ENCODE measurements at places on chromosomes 6 and 20.

DNA sequence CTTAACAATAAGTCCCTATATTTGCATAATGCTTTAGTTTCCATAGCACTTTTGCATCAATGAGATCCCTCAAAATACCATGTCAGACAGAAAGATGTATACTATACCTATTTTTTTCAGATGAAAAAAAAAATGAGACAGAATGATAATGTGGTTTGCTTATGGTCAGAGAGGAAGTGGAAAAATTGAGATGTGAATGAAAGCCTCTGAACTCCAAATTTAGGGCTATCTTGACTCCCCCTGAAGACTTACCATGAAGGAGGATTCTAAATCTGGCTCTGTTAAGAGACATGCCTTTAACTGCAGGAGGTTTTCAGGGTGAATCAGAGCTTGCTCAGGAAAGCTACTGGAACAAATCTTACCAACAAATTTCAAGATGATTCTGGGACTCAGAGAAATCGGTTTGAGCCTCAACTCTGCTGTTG lies 176.2 kb downstream of the ISM1 start:
- no peaks in the 10 kb centered on the region for H3K4me1 ChIP-seq
- no peak for DNase-seq
- no peak overlapping the region for H3K27ac ChIP-seq
- no peaks in the 10 kb centered on the region for H3K27me3 ChIP-seq
- H3K4me3 ChIP-seq: no peak overlapping the region

- H3K36me3 ChIP-seq: no peaks in the 10 kb centered on the region
- no peak for DNase-seq
- H3K27me3 ChIP-seq: no peaks in the 10 kb centered on the region
- H3K4me3 ChIP-seq: no peak overlapping the region
Observed at GRCh38 chr6:3625149-3625979, 126.1 kb downstream of the PXDC1 start.

DNA sequence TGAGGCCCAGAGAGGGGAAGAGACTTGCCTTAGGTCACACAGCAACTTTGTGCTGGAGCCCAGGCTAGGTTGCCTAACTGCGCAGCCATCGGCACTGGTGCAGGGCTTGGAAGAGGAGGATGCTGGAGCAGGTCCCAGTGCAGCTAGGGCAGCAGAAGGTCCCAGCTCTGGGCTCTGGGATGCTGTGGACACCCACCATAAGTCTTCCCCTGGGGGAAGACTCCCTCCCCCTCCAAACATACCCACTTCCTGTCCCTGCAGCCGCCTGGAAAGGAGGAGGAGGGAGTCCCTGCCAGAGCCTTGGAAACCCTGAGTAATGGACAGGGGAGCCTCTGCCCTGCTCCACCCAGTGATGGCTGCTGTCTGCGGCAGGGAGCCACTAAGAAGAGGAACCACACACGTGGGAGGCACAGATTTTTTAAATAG lies 93.6 kb downstream of the NCR2 start:
- no peak for DNase-seq
- no peaks in the 10 kb centered on the region for H3K36me3 ChIP-seq
- no peak overlapping the region for H3K27ac ChIP-seq
- H3K4me1 ChIP-seq: peaks cover 6% of the 10 kb centered on the region
- no peaks in the 10 kb centered on the region for H3K27me3 ChIP-seq

- no peak for DNase-seq
- no peak overlapping the region for H3K27ac ChIP-seq
- H3K27me3 ChIP-seq: no peaks in the 10 kb centered on the region
- H3K36me3 ChIP-seq: no peaks in the 10 kb centered on the region
Observed at GRCh38 chr6:150607329-150607650, 7.6 kb downstream of the PLEKHG1 start.

GRCh38 chr20:58711266-58712051 lies 18.9 kb downstream of the NPEPL1 start:
- H3K27me3 ChIP-seq: no peaks in the 10 kb centered on the region
- H3K36me3 ChIP-seq: peaks cover 4% of the 10 kb centered on the region
- DNase-seq: peak; percentile 33
- H3K4me1 ChIP-seq: no peaks in the 10 kb centered on the region
- no peak overlapping the region for H3K4me3 ChIP-seq
- no peak overlapping the region for H3K27ac ChIP-seq

- H3K4me1 ChIP-seq: no peaks in the 10 kb centered on the region
- no peak overlapping the region for H3K4me3 ChIP-seq
- DNase-seq: no peak
Observed at GRCh38 chr6:130138909-130139242, 83.9 kb downstream of the SAMD3 start.

DNA sequence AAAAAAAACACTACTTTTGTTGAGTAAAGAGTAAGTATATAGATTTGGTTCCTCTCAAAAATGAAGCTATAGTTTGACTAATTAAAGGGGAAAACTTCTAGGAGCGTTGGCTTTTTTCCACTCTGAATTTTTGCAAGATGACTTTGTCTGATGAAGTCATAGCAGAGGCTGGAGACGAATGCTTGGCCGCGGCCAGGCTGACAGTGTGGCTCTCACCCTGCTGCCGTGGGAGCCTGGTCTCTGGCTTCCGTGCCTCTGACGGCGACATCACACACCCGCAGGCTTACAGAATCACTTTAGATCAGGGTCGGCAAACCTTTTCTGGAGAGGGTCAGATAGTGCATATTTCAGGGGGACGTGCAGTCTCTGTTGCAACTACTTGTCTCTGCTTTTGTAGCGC lies 145.0 kb downstream of the PHACTR3 start:
- no peak overlapping the region for H3K27ac ChIP-seq
- no peak for DNase-seq
- H3K4me1 ChIP-seq: no peaks in the 10 kb centered on the region

DNA sequence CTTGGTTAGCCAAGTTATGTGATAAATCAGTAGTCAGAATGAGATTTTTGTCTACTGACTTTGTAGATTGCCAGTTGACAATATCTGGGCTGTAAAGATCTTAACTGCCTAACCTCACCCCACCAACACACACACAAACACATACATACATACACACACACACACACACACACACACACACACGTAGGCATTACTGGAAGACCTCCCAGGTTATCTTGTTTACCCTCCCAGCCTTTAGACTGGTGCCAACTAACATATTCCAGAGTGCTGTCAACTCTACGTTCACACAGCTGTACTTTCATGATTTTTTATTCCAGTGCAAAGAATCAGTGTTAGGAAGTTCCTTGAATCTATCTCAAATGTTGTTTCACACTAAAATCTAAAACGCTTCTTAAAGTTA lies 38.9 kb downstream of the BMP5 start:
- H3K4me3 ChIP-seq: no peak overlapping the region
- H3K4me1 ChIP-seq: no peaks in the 10 kb centered on the region
- H3K36me3 ChIP-seq: no peaks in the 10 kb centered on the region
- H3K27me3 ChIP-seq: no peaks in the 10 kb centered on the region

GRCh38 chr6:370555-370954 lies 21.0 kb upstream of the IRF4 start:
- no peaks in the 10 kb centered on the region for H3K4me1 ChIP-seq
- no peak overlapping the region for H3K27ac ChIP-seq
- H3K36me3 ChIP-seq: no peaks in the 10 kb centered on the region

GRCh38 chr6:156107624-156108101 lies 652.0 kb upstream of the NOX3 start:
- no peaks in the 10 kb centered on the region for H3K27me3 ChIP-seq
- no peaks in the 10 kb centered on the region for H3K36me3 ChIP-seq
- no peak overlapping the region for H3K27ac ChIP-seq
- DNase-seq: no peak
- no peak overlapping the region for H3K4me3 ChIP-seq

DNA sequence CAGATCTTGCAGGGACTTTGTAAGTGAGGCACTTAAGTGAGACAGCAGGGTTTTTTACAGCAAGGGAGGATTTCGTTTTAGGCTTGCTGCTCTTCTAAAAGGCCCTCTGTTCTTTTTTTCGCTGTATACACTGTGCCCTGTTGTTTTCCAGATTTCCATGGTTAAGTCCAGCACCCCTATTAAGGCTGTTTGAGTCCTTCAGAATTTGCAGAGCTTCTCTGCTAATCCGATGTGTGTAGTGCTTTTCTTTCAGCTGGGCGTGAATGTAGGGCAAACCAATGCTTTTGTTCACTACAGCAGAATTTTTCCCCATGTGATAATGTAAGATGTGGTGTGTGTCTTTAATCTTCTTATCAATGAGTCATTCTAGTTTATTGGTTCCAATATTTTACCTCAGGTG lies 200.5 kb upstream of the RREB1 start:
- no peaks in the 10 kb centered on the region for H3K4me1 ChIP-seq
- no peaks in the 10 kb centered on the region for H3K27me3 ChIP-seq
- H3K4me3 ChIP-seq: no peak overlapping the region
- no peak overlapping the region for H3K27ac ChIP-seq
- H3K36me3 ChIP-seq: no peaks in the 10 kb centered on the region
- DNase-seq: no peak

DNA sequence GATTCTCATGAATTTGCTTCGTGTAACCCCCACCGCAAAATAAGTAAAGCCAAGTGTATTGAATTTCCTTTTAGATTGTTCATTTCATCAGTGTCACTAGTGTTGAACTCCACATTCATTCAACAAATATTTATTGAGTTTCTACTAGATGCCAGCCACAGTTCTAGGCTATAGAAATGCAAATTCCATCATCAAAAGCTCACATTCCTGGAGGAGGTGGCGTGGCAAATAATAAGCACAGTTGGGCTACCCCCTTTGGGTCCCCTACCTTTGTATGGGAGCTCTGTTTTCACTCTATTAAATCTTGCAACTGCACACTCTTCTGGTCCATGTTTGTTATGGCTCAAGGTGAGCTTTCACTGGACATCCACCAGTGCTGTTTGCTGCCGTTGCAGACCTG lies 12.7 kb upstream of the ME1 start:
- no peak overlapping the region for H3K4me3 ChIP-seq
- H3K4me1 ChIP-seq: no peaks in the 10 kb centered on the region
- DNase-seq: no peak
- H3K36me3 ChIP-seq: no peaks in the 10 kb centered on the region
- no peaks in the 10 kb centered on the region for H3K27me3 ChIP-seq

DNA sequence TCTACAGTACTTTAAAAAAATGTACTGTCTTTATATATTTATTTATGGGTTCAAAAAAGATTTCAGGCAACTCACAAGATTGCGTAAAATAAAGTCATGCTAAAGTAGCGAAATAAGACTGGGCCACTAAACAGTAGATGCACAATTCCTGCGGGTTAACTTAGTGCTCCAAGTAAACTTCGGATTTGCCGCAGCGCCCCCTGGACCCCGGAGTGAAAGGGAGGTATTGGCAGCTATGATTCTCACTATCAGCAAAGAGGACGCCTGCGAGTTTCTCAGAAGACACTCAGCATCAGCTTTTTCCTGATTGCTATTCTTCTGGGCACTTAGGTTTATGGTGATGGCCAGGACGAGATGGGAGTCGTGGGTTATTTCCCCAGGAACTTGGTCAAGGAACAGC lies 1.4 kb downstream of the OTOR start:
- no peaks in the 10 kb centered on the region for H3K27me3 ChIP-seq
- H3K4me3 ChIP-seq: no peak overlapping the region
- no peaks in the 10 kb centered on the region for H3K4me1 ChIP-seq
- no peak overlapping the region for H3K27ac ChIP-seq

DNA sequence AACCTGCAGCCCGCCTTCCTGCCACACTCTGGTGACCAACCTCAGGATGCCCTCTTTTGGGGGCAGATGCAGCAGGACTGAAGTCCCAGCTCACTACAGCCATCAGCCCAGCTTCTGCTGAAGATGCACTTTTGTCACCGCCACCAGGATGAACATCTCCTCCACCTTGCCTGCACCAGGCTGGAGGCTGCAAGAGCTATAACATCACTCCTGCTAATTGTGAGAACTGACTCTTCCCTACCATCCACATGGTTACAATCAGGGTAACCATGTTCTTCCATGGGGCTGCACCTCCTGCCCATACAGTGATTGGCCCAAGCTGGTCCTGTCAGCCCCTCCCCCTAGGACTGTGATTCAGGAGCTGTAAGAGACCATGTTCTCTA lies 2.0 kb upstream of the ACTL10 start:
- peaks cover 43% of the 10 kb centered on the region for H3K4me1 ChIP-seq
- no peak for DNase-seq
- no peak overlapping the region for H3K4me3 ChIP-seq
- no peaks in the 10 kb centered on the region for H3K36me3 ChIP-seq

DNA sequence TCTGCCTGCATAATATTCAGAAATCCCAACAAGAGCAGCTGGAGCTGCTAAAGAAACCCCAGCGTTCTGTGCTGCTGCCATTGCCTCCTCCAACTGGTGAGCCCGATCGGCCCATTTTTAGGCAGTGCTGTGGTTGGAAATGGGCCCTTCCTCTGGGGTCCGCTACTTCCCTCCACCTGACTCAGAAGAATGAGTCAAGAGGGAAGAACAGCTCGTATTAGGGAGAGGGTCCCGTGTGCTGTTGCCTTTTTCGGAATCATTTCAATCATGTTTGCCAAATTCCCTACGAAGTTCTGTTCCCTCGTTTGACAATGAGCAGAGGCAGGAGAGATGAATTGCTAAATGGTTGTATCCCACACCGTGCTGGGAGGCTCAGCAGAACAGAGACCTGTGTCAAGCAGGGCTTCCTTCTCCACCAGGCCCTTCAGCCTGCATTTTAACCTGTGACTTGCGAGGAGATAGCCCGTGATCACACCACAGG lies 38.4 kb downstream of the THBS2 start:
- peak overlapping the region; percentile 52 for H3K27ac ChIP-seq
- no peak overlapping the region for H3K4me3 ChIP-seq
- no peaks in the 10 kb centered on the region for H3K36me3 ChIP-seq
- no peaks in the 10 kb centered on the region for H3K27me3 ChIP-seq
- no peak for DNase-seq

GRCh38 chr6:111183702-111184517 lies 96.6 kb downstream of the SLC16A10 start:
- no peak overlapping the region for H3K4me3 ChIP-seq
- H3K27me3 ChIP-seq: no peaks in the 10 kb centered on the region
- no peaks in the 10 kb centered on the region for H3K36me3 ChIP-seq
- no peak for DNase-seq
- H3K4me1 ChIP-seq: no peaks in the 10 kb centered on the region
- no peak overlapping the region for H3K27ac ChIP-seq

GRCh38 chr6:112235956-112236355 lies 18.4 kb downstream of the LAMA4 start:
- no peaks in the 10 kb centered on the region for H3K27me3 ChIP-seq
- H3K4me3 ChIP-seq: no peak overlapping the region
- H3K36me3 ChIP-seq: no peaks in the 10 kb centered on the region
- no peak for DNase-seq
- peaks cover 9% of the 10 kb centered on the region for H3K4me1 ChIP-seq
- no peak overlapping the region for H3K27ac ChIP-seq

DNA sequence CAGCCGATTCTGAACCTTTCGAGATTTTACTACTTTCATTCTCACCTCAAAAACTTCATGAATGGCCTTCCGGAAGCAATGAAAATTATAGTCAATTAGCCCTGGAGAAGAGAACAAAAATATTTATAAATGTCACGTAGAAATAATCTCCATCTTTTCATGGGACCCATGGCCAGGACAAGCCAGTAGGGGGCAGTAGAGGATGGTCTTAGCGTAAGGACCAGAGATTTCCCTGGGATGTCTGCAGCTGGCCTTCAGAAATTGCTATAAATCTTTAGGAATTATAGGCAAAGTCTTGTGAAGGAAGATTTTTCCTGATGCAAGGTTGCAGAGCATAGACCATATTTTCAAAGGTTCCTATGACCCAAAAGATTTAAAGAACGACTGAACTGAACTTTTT lies 15.6 kb upstream of the UBE2J1 start:
- no peaks in the 10 kb centered on the region for H3K4me1 ChIP-seq
- no peak overlapping the region for H3K27ac ChIP-seq
- H3K27me3 ChIP-seq: no peaks in the 10 kb centered on the region
- H3K4me3 ChIP-seq: no peak overlapping the region
- no peaks in the 10 kb centered on the region for H3K36me3 ChIP-seq

- H3K27ac ChIP-seq: no peak overlapping the region
- no peaks in the 10 kb centered on the region for H3K4me1 ChIP-seq
- no peak for DNase-seq
- no peaks in the 10 kb centered on the region for H3K27me3 ChIP-seq
- H3K4me3 ChIP-seq: no peak overlapping the region
Observed at GRCh38 chr6:109034526-109034925, 60.1 kb downstream of the SESN1 start.

Data from liver (tissue), 10 donors.